NCI-H524 (cell line): ENCODE measurements at places on chromosomes 2 and 18.

GRCh38 chr2:128358941-128359731 lies 40.5 kb upstream of the HS6ST1 start:
- DNase-seq = no peak

- DNase-seq = no peak
These were observed 48.0 kb downstream of the COA5 start for GRCh38 chr2:98560256-98560771.

GRCh38 chr2:149915151-149915550 lies 327.6 kb upstream of the MMADHC start:
- no peak for DNase-seq

DNA sequence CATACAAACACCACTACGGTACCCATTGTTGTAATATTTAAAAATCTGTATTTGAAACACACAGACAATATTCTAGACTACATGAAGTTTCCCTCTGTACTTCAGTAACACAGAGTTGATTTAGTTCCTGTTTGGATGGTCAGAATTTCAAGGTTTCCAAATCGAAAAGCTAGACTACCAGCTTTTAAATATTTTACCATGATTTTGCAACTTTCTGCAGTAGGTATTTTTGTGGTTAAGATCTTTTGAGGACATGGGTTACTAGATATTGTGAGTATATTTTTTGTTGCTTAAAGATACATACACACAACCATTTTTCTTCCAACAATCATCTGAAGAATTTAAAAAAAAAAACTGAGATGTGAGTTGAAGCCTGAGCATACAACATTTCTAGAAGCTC lies 10.9 kb downstream of the SERPINB5 start:
- DNase-seq = no peak

DNA sequence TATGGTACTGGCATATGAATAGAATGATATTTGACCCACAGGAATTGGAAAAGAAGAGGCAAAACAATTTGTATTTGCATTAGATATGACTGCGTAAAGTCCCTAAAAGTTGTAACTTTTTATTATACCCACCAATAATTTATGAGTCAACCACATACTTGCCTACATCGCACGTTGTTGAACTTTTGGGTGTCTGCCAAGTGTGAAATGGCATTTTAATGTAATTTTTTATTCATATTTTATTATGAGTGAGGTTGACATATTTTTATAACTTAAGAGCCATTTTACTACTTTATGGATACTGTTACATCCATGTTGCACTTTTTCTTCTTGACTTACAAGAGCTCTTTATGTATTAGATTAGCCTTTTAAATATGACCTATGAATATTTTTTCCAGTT lies 4.6 kb downstream of the DSC2 start:
- no peak for DNase-seq
